Activated CD4-positive, alpha-beta T cell treated with anti-CD3 and anti-CD28 coated beads, Interleukin-2, Interleukin-4, amounts not matched to agents 100 ng/mL and 50 ng/mL, durations not matched to agents 16 hours and 8 hours (primary cell): ENCODE measurements at places on chromosomes 2 and 18.
A peak's percentile ranks its signal among the peaks of the same experiment; 100 is the strongest.

DNA sequence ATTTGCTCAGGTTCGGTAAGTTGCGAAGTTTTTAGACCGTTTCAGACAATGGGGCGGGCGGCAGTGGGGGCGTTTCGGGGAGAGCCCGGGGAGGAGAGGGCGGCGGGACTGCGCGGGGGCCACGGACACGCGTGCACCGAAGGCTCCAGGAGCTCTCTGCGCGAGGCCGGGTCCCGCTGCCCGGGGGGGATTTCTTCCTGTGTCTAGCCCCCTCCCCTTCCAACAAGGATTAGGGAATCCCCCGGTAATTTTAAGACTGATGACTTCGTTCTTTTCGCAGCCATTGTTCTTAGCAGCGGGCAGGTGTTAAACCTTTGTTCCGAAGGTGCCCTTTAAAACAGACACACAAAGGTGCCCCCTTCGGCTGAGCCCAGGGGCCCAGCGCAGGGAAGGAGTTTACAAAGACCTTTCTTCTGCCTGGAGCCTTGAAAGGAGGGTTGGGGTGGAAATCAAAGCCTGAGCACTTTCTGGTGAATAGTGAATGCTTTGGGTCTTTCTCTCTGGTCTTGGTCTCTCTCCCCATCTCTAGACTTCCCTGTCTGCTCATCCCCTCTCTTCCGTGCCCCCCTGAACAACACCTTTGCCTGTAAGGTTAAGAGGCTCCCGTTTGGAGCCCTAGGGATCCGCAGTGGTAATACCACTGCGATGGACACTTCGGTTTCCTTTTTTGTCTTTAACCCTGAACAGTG lies 2.1 kb downstream of the TRIB2 start:
- no peak for DNase-seq

DNA sequence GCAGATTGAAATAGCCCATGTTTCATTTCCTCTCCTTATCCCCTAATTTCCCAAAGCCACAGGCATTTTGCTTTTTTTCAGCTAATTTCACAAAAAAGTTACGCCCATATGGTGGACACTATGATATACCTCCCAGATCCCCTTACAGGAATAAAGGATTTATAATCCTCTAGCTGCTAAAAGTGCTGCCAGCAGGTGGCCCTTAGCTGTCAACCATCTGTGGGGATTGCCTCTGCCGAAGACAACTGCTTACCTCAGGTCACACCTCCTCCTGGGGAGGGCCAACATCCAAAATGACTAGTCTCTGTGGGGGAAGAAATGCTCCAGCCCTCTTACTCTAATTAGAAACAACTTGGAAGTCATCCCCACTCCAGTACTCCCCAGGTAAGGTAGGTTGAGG lies 61.0 kb upstream of the EPB41L3 start:
- DNase-seq: no peak

DNA sequence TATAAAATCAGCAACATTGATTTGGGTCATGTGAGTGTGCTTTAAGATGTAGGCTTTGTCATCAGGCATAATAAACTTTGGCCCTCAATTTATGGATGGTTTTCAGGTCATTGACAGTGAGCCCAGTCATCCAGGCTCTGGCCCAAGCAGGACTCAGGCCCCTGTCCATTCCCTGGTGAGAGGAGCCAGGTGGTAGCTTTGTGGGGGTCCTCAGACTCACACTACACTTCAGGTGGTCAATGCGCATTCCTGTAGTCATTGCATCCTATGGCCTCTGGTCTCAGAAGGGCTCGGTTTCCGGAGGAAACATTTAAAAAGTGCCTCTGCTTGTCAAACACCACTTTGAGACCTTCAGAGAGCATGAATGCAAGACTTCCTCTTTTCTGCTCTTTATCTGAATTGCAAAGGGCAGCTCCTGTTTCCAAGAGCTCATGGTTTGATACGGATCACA lies 20.2 kb downstream of the LGALSL start:
- DNase-seq: no peak

GRCh38 chr2:45747363-45747762 lies 95.9 kb downstream of the PRKCE start:
- no peak for DNase-seq

- no peak for DNase-seq
These were observed 167.6 kb downstream of the DCDC2C start for GRCh38 chr2:3871002-3871401.

DNA sequence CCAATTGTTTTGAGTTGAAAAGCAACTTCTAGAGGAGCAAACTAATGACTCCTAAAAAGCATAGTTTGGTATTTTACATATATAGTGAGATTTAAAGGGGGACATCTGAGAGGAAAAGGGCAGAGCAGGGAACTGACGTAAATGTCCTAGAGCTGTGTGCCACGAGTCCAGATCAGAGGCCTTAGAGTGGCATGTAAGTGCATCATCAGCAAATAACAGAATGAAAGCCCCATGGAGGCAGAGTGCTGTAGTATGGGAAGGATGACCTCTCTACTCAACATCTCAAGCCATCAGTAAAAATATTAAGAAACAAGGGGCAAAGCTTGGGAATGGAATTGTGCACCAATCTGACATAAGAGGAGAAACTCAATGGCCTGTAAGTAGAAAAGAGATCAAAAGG lies 31.4 kb downstream of the SCG2 start:
- no peak for DNase-seq

DNA sequence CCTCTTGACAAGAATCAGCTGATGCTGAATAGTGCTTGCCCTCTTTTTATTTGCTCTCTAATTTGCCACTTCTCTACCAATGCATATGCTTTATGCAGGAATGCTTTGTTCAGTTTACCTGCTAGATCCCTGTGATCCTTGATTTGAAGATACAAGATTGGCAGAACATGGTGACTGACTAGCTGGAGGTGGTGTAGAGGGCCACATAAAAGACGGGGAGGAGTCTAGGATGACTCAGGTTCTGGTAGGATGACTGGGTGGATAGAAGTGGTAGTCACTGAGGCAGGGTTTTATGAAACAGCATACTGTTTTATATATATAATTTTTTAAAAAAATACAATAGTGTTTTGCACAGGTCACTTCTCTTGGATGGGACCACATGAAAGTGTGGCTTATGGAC lies 6.3 kb upstream of the ADGRF3 start:
- DNase-seq: peak; percentile 45

GRCh38 chr2:66888791-66889631 lies 454.1 kb downstream of the MEIS1 start:
- no peak for DNase-seq

DNA sequence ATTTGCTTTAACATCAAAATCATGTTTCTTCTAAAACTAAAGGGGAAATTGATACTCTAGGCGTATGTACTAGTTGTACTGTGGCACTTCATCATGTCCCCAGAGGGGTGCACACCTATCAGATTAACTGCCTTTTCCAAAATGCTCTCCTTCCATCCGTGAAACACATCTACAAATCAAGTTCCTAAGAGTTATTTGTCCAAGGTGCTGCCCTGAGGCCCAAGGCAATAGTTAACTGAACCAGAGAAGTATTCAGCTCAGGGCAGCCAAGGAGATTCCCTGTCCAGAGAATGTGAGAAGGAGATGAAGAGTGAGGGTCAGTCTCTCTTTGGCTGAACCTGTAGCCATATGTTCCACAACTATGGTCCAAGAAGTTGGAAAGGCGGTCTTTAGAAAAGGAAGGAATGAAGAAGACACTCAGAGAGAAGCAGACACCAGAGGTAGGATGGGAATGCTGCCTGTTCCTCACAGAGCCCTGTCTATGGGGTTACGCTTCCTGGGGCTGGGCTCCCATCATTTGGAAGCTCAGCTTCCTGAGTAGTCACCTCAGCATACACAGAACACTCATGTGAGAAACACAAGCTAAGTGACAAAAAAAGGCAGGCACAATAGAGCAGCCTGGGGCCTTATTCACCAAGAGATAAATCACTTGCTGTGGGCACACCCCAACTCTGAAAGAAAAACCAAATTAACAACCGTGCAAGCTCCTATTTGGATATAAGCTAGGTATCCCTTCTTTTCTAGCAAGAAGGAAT lies 55.6 kb downstream of the ANKRD44 start:
- DNase-seq: no peak

DNA sequence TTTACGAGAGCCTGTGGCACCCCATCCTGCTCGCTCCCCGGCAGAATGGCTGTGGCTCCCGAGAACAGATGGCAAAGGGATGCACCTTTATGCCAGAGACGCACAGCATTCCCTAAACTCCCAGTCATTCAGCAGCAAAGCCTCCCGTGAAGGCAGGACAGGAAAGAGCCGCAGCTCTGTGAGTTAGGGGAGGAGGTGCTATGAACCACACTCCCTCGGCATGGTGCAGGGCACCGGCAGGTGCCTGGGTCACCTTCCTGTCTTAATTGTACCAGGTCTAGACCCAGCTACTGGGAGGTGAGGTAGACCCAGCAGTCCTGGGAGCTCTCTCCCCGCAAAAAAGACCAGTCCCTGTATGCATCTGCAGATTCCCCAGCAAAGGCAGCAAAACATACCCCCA lies 149.8 kb downstream of the TWIST2 start:
- no peak for DNase-seq

- no peak for DNase-seq
These were observed 27.4 kb upstream of the SAG start for GRCh38 chr2:233280114-233280693.

DNA sequence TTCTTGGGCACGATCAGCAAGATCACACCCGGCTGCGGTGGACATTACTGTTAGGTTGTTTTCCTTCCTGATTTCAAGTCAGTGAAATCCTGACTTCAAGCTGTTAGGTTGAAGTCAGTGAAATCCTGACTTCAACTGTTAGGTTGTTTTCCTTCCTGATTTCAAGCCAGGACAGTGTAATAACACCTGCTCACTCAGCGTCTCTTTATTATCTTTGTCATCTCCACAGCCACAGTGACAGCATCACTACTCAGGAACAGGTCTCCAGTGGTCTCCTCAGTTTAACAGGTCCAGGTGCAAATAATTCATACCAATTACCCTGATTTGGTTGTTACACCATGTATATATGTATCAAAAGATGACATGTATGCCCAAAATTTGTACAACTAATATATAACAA lies 208.1 kb upstream of the REG3G start:
- no peak for DNase-seq

DNA sequence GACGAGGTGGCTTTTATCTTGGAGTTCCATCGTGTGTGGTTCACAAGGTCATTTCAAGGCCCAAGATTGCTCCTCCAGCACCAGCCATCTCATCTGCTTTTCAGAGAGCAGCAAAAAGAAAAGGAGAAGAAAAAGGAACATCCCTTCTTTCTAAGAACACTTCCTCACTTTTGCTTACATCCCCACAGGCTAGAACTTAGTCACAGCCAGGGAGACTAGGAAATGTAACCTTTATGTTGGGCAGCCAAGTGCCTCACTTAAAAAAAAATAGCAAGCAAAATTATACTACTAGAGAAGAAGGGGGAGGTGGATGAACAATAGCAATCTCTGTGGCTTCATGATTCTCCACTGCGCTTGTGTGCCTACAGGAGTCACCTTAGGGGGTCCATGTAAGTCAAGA lies 141.8 kb downstream of the SMAD2 start:
- no peak for DNase-seq

GRCh38 chr18:24118750-24119577 lies 19.9 kb upstream of the CABYR start:
- peak; percentile 78 for DNase-seq

DNA sequence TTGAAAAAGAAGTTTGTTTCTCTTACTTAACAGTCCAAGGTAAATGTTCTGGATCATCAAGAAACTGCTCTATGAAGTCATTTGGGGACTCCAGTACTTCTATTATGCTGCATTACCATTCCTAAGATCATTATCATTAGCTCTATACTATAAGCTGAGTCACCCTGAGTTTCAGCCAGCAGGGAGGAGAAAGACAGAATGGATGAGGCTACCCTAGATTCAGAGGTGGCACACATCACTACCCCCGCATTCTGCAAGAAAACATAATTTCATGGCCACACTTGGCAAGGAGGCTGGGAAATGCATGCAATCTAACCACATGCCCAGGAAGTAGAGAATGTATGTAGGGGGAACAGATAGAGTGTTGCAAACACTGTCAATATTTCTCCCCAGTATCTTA lies 16.6 kb upstream of the LNPK start:
- no peak for DNase-seq

DNA sequence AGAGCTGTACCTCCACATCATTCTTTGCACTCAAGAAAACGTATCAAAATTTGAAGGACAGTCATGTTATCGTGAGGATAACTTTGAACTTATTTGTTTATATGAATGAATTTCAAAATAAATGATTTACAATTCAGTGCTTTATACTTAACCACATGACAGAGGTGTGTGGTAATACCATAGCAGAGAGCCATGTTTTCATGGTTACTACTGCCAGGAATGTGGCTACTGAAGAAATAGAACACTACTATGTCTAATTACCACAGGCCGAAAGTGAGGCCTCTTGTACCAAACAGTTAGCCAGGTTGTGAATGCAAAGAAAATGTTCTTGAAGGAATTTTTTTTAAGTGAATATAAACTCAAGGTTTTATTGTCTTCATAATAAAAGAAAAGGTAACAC lies 49.2 kb downstream of the AAK1 start:
- no peak for DNase-seq

DNA sequence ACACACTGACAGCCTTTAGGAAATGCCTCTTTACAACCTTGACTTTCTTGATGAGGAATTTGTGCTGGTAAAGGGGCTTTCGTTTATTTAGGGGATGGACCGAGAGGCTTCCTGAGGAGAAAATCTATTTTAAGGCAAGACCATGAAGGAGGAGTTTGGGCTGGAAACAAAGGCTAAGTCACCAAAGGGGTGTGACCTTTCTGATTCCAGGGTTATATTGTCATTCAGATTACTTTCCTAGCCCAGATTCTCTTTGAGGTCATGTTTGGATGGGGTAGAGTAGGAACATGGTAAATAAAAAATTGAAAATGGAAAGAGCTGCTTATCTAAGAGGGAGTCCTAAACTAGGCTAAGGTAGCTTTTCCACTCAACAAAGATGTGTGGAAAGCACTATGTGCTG lies 77.1 kb upstream of the UGP2 start:
- DNase-seq: no peak

GRCh38 chr2:17107871-17108270 lies 410.4 kb downstream of the RAD51AP2 start:
- no peak for DNase-seq

DNA sequence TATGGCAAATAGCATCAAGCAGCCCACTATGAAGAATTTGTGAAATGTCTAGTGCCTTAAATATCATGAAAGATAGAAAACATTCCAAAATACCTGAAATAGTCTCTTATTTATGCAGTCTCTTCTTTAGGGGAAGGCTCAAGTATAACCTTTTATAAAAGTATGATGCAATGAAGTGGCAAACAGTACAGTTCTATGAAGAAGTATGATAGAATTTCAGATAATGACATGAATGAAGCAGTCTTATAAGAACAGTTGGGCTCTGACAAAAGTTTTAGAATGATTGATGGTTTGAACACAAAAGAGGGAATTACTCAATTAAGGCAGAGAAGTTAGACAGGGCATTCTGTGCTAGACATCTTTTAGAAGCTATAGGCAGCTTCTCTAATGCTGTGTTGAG lies 1791.8 kb upstream of the PIK3C3 start:
- no peak for DNase-seq

DNA sequence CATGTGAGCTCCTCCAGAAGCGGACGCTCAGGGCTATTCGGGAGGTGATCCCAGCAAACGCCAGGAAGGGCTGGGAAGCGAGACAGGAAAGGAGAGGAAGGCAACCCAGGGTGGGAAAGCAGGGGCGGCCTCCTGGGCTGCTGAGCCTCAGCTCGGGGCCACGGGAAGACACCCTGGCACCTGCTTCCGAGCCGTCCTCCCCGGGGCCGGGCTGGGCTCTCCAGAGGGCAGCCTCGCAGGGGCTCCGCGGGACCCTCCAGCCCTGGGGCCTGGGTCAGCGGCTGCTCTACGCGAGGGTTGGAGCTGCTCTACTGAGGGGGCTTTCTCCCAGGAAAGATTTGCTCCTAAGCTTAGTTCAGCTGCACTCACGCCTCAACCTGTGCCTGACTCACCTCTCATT lies 34.0 kb downstream of the TIMM21 start:
- DNase-seq: no peak
